Naive B cell (primary cell): ENCODE measurements at places on chromosomes 6 and 20. TPM values are rescaled to one million over a fixed set of nuclear protein-coding genes. Genes with fewer than 3 reads are reported as not detected.
A peak's percentile ranks its signal among the peaks of the same experiment; 100 is the strongest.

GRCh38 chr6:52550014-52550575 is 26.8 kb downstream of the TRAM2 start:
- no peaks in the 10 kb centered on the region for H3K27me3 ChIP-seq
- H3K36me3 ChIP-seq: no peaks in the 10 kb centered on the region
- peak overlapping the region; percentile 90 for H3K27ac ChIP-seq
- H3K4me3 ChIP-seq: no peak overlapping the region
- H3K4me1 ChIP-seq: peaks cover 48% of the 10 kb centered on the region
- no peak for DNase-seq

- H3K4me1 ChIP-seq: no peaks in the 10 kb centered on the region
- no peak overlapping the region for H3K4me3 ChIP-seq
- no peak overlapping the region for H3K27ac ChIP-seq
- H3K36me3 ChIP-seq: no peaks in the 10 kb centered on the region
- DNase-seq: no peak
Observed at GRCh38 chr6:113392551-113393055, 464.5 kb upstream of the MARCKS start.

DNA sequence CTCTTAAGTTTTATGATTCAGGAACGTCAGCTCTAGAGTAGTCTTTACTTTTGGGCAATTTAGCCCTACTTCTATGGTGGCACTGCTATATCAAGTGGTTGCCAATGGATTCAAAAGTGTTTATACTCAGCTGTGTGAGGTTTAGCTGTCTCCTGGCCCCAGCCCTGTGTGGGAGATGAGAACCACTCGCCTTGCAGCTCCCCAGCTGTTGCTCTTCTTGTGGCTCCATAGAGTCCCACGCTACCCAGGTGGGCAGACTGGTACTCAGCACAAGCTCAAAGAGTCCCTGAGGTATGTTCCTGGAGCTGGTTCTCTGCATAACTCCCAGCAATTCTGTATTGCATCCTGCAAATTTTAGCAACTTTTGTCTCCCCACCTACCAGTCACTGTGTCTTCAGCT is 59.6 kb downstream of the C6orf118 start:
- H3K36me3 ChIP-seq: no peaks in the 10 kb centered on the region
- no peak overlapping the region for H3K4me3 ChIP-seq
- H3K27ac ChIP-seq: no peak overlapping the region
- no peaks in the 10 kb centered on the region for H3K27me3 ChIP-seq
- DNase-seq: no peak

DNA sequence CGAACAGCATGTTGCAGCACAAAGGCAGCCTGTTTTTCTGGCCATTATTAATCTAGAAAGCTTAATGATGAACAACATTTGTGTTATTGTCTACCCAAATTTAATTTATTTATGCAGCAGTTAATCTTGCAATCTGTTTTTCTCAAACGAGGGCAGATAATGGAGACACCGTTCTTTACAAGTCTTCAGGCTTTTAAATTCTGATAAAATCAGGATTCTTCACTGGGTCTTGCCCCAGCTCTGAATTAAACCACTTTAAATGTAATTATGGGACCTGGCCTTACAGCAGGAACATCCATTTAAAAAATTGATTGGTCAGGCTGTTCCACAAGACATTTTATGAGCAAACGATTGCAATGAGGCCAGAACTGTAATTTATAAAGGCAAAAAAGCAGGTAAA is 26.5 kb upstream of the INSM1 start:
- H3K36me3 ChIP-seq: no peaks in the 10 kb centered on the region
- DNase-seq: no peak
- H3K4me1 ChIP-seq: no peaks in the 10 kb centered on the region
- H3K27ac ChIP-seq: no peak overlapping the region
- H3K4me3 ChIP-seq: no peak overlapping the region

DNA sequence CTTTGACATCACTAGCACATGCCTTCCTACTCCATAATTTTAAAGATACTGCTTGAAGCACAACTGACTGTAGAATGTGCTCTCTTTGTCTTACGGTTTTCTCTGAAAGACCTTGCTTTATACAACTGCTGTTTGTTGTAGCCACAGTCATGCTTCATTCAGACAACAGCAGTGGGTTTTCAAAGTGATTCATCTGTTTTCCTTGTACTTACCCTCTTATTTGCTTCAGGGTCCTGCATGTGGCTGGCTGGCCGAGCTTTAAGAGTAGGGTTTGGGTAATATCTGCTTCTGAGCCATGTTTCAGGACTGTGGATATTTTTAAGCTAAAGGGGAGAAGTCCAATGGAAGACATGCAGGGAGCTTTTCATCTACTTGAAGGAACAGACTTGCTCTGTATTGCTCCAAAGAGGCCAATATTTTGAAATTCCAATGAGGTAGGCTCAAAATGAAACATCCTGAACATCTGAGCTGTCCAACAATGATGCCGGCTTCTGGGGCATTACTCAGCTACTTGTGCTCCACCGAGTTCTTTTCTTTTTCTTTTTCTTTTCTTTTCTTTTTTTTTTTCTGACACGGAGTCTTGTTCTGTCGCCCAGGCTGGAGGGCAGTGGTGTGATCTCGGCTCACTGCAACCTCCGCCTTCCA is 160.2 kb upstream of the SGK1 start:
- no peaks in the 10 kb centered on the region for H3K36me3 ChIP-seq
- DNase-seq: no peak
- no peaks in the 10 kb centered on the region for H3K4me1 ChIP-seq
- H3K27ac ChIP-seq: no peak overlapping the region
- H3K4me3 ChIP-seq: no peak overlapping the region
- H3K27me3 ChIP-seq: no peaks in the 10 kb centered on the region

- H3K27ac ChIP-seq: no peak overlapping the region
- H3K27me3 ChIP-seq: peaks cover 59% of the 10 kb centered on the region
- no peaks in the 10 kb centered on the region for H3K36me3 ChIP-seq
- peaks cover 16% of the 10 kb centered on the region for H3K4me1 ChIP-seq
- DNase-seq: no peak
Observed at GRCh38 chr20:58633161-58634053, 17.7 kb upstream of the STX16 start.

- no peak overlapping the region for H3K27ac ChIP-seq
- H3K36me3 ChIP-seq: no peaks in the 10 kb centered on the region
- H3K4me1 ChIP-seq: no peaks in the 10 kb centered on the region
Observed at GRCh38 chr20:12177657-12178293, 260.1 kb downstream of the BTBD3 start.

GRCh38 chr6:54427396-54427937 is 119.2 kb downstream of the TINAG start:
- H3K4me1 ChIP-seq: no peaks in the 10 kb centered on the region
- no peak overlapping the region for H3K27ac ChIP-seq
- H3K36me3 ChIP-seq: no peaks in the 10 kb centered on the region
- no peaks in the 10 kb centered on the region for H3K27me3 ChIP-seq

DNA sequence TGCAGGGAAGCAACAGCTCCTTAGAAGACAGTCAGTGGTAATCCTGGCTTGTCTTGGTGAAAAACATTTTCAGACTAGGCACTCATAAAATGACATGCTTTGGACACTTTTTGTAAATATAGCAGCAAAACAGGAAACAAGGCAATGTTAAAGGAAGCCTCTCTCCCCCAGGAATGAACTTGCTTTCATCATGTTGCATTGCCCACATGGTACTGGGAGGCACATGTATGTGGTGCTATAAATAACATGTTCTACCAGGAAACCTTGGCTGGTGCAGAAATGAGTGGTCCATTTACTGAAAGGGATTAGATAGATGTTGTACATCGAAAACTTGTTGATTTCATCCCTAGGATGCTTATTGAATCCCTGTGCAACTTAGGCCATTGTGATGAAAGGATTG is 121.4 kb upstream of the RREB1 start:
- no peaks in the 10 kb centered on the region for H3K27me3 ChIP-seq
- H3K36me3 ChIP-seq: no peaks in the 10 kb centered on the region
- H3K27ac ChIP-seq: no peak overlapping the region
- no peaks in the 10 kb centered on the region for H3K4me1 ChIP-seq
- no peak overlapping the region for H3K4me3 ChIP-seq
- DNase-seq: no peak

NMBR gene
- not detected for polyA plus RNA-seq

UNC93A gene
- not detected for polyA plus RNA-seq

SOX18 gene
- polyA plus RNA-seq: not detected

CALHM5 gene
- polyA plus RNA-seq: not detected

SLC13A3 gene
- polyA plus RNA-seq: not detected

KDM1B gene
- 3.8 TPM for polyA plus RNA-seq

SNX21 gene
- 0.45 TPM for polyA plus RNA-seq

ASIP gene
- 0.82 TPM for polyA plus RNA-seq

RCAN2 gene
- polyA plus RNA-seq: not detected

ISM1 gene
- polyA plus RNA-seq: not detected

FAM50B gene
- polyA plus RNA-seq: 8.0 TPM
